ENCODE measurements at places on chromosomes 16 and 17.

DNA sequence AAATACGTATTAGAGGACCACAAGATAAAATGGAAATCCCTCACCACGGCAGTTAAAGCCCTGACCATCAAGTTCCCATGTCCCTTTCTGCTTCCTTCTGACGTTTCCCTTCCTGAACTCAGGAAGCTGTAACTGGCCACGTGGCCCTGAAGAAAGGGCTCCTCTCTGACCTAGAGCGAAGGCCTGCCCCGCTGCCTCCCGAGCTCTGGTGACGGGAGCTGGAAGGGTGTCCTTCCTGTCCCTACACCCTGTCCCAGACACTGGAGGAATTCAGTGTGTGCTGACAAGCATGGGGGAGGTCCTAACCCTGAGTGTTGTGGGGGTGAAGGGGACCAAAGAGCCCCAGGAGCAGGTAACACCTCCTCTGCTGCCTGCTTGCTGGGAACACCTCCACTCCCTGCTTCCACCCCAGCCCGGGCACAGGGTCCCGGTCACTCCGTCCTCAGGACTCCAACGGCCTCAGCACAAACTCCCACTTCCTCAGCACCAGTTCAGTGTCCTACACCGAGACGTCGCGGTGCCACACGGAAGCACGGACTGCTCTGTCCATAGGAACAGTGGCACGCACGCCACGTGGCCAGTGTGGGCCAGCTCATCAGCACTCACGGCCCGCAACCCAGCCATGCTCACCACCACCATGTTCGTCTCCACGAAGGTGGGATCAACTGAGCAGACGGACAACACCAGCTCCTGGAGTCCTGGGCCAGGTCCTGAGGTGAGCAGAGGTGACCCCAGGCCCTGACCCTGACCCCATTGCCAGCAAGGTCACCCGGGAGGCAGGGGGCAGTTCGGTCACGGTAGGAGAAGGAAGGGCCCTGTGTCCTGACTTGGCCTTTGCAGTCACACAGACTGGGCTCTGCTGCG lies 16.9 kb downstream of the TMEM235 start:
- no peak for DNase-seq

GRCh38 chr17:48459070-48459844 lies 29.2 kb upstream of the SKAP1 start:
- DNase-seq, result no peak

- no peak for DNase-seq
These were observed 8.4 kb downstream of the ZDHHC1 start for GRCh38 chr16:67407788-67408452.

GRCh38 chr16:89383095-89384003 lies 107.0 kb downstream of the ANKRD11 start:
- no peak for DNase-seq

DNA sequence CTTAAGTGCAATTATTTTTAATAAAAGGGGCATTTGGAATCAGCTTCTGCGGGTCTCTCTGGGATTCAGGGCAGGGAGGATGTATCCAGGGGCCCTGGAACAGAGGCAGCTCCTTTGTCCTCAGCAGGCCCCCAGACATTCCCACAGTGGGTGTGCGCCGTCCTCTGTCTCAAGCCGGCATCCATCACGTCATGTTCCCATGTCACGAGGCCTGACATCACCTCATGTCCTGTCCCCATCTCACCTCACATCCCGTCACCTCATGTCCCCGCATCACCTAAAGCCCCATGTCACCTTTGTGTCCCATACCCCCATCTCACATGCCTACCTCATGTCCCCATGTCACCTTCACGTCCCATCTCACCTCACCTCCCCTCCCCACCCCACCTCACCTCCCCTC lies 18.5 kb downstream of the GAA start:
- no peak for DNase-seq

GRCh38 chr17:60127068-60128064 lies 22.4 kb upstream of the CA4 start:
- no peak for DNase-seq

- DNase-seq, result peak; percentile 63
These were observed at the start of gene CIAO2B for GRCh38 chr16:66934138-66934838. Gene CIAO2B (minus strand): TSS chr16:66934402. CDS start chr16:66934364, 38 bp downstream.

DNA sequence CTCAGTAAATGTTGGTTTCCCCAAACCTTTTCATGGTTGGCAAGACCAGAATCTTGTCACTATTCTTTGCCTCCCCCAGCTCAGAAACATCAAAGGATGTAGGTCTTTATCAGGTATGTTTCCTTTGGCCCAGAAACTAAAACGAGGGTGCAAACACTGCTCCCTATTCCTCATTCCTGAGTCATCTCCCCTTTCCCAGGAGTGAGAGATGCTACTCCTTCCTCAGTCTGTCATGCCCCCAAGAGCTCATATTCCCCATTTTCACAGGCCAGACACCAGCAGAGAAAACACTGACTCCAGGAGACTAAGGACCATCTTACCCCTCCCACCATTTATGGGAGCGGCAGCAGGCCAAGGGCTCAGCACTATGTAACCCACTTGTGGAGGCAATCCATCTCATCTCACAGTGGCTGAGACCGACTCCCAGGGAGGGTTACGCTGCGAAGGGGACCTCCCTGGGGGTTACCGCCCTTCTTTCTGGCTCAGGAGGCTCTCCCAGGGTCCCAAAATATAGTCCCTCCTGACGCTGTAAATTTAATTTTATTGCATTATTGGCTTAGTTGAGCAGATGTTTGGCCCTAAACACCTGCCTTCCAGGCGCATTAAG lies 1.5 kb downstream of the GEMIN4 start:
- DNase-seq, result no peak

- DNase-seq, result no peak
These were observed 14.7 kb downstream of the CA7 start for GRCh38 chr16:66858740-66859396.

GRCh38 chr17:81337476-81337879 lies 42.4 kb upstream of the SLC38A10 start:
- no peak for DNase-seq

GRCh38 chr16:23724096-23724784 lies 11.2 kb upstream of the ERN2 start:
- DNase-seq, result no peak

GRCh38 chr16:12735805-12736204 lies 67.9 kb downstream of the CPPED1 start:
- DNase-seq, result no peak

DNA sequence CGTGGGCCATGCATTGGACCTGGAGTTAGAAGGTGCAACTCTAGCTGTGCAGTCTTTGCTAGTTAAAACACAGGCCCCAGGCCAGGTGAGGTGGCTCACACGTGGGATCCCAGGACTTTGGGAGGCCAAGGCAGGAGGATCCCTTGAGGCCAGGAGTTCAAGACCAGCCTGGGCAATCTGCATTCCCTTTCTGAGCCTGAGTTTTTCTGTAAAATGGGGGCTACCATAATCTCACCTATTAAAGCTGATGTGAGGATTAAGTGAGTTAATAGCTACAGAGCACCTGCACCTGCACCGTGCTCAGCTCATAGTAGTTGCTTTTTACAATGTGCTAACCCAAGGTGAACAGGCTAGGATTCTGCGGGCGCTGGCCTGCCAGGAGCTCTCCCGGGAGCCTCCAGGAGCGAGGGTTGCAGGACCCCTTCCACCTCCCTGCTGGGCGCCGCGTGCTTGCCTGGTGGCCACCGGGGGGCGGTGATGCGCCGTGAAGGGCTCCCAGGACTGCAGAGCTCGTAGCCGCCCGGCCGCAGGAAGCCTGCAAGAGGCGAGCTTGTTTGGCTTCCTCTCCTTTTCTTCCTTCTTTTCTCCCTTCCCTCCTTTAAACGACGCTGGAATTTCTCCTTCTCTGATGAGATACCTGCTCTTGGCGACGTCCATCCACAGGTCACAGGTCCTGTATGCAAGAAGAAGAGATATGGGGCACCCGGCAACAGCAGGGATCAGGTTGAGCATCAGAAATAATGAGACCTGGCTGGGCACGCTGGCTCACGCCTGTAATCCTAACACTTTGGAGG lies 51.3 kb downstream of the ZFP90 start:
- DNase-seq, result peak; percentile 71

DNA sequence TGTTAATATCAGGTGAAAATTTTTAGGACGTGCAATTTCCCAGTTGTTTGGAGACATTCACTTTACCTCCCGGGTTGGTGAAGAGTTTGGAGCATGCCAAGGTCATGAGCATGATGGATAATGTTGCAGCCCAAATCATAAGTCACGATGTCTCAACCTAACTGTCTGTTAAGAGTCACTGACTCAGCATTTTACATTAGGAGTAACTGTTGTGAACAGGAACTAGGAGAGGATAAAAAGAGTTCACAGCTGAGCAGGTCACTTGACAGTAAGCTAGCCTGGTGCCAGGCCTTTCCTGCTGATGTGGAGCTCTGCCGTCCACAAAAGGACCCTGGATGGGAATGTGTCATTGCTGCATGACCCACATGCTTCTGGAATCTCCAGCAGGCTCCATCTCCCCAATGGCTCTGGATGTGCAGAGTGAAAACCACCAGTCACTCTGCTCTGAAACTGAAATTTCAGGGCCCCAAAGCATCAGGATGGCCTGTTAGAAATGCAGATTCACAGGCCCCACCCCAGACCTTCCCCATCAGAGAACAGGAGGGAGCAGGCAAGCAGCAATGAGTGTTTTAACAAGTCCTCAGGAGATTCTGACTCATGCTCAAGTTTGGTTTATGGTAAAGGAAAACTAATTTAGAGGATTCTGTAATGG lies 371.6 kb upstream of the MAF start:
- no peak for DNase-seq

GRCh38 chr16:58025351-58026138 lies at the start of gene MMP15:
Gene MMP15 (plus strand): TSS chr16:58025754. CDS start chr16:58026351, 597 bp downstream.
- DNase-seq, result peak; percentile 82

- no peak for DNase-seq
These were observed 8.5 kb downstream of the HS3ST6 start for GRCh38 chr16:1909561-1910231.

- no peak for DNase-seq
These were observed 27.0 kb downstream of the LGALS3BP start for GRCh38 chr17:78952706-78953105.

- DNase-seq, result no peak
These were observed 24.0 kb downstream of the CDIP1 start for GRCh38 chr16:4514606-4515005.

DNA sequence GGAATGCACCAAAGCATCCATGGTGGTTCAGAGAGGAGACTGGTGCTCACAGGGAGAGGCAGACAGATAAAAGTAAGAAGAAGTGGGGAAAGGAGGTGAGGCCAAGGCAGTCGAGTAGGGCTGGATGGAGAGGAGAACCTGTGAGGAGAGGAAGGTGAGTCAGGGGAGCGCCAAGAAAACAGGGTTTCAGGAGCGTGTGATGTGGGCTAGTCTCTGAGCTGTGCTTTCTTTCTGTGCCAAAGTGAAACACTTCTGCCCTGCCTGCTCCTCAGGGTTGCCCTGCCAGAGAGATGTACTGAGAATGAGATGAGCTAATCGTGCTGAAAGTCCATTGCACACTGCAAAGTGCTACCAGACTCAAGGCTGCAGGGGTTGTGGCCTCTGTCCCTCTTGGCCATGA lies 310.7 kb upstream of the CCL2 start:
- DNase-seq, result no peak

DNA sequence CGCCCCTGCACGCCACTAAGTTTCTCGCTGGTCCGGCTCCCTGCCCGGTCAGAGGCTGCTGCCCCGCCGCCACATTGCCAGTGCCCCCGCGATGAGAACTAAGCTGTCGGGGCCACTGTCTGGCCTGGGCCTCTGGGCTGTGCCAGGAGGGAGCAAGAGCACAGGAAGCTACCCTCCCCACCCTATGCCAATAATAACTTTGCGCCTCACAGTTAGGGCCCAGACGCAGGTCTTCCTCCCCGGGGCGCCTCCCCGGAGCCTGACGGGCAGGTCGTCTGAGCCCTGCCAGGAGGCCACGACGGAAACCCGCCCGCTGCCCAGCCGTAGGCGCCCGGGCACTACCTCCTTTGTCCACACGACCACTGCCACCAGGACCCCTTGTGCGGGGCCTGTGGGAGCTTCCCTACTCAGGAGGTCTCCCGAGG lies 1.5 kb downstream of the ZFPM1 start:
- DNase-seq, result no peak

- DNase-seq, result no peak
These were observed 282.1 kb downstream of the C16orf95 start for GRCh38 chr16:87035053-87035452.

DNA sequence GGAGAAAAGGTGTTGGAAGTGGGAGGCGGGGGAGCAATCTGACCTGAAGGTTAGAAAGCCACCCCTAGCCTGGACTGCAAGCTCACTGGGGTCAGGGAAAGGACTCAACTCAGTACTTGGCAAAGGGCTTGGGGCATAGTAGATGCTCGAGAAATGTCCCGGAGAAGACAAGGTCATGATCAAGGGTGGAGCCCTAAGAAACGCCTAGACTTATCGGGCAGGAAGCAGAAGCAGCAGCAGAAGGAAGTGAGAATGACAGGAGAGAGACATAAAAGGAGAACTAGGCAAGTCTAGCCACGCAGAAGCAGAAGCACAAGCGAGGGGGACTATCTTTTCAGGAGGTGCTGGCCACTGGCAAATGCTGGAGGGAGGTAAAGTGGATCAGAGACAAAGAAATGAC lies 10.2 kb downstream of the COTL1 start:
- no peak for DNase-seq

- no peak for DNase-seq
These were observed 88.2 kb downstream of the NOG start for GRCh38 chr17:56681561-56682266.

- no peak for DNase-seq
These were observed 26.1 kb downstream of the MNT start for GRCh38 chr17:2374549-2375285.

GRCh38 chr16:87603684-87604633 lies 1.7 kb downstream of the JPH3 start:
- no peak for DNase-seq

DNA sequence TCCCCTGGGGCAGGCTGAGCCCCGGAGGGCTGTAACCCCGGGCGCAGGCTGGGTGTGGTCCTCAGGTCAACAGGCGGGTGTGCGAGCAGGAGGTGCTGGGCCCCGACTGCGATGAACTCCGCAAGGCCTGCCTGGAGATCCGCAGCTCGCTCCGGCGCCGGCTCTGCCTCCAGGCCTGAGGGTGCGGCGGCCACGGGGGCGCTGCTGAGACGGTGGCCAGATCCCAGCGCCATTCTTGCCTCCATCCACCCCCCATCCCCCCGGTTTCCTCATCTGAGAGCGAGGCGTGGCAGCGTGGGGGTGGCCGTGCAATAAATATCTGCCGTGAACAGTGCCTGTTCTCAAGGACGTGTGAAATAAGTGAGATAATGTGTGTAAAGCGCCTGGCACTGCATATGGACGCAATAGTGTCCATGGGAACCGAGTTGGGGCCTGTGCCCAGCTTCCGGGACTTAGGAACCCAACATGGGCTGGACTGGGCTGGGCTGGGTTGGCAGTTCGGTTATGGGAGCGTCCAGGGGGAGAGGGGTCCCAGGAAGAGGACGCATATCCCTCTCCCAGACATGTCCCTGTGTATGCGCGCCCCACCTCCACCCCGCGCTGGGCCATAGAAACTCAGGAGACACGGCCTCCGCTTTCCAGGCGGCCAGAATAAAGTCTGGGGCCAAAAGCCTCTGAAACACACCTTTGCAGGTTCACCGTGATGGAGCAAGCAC lies 15.0 kb downstream of the ZNF213 start:
- no peak for DNase-seq

Measured in NT2/D1 (cell line).